ENCODE measurements at places on chromosomes 16 and 17.

- DNase-seq, result no peak
Observed at GRCh38 chr17:49364119-49364518, 2.1 kb upstream of the ZNF652 start.

- no peak for DNase-seq
Observed at GRCh38 chr17:76204277-76204676, 36.0 kb downstream of the RNF157 start.

DNA sequence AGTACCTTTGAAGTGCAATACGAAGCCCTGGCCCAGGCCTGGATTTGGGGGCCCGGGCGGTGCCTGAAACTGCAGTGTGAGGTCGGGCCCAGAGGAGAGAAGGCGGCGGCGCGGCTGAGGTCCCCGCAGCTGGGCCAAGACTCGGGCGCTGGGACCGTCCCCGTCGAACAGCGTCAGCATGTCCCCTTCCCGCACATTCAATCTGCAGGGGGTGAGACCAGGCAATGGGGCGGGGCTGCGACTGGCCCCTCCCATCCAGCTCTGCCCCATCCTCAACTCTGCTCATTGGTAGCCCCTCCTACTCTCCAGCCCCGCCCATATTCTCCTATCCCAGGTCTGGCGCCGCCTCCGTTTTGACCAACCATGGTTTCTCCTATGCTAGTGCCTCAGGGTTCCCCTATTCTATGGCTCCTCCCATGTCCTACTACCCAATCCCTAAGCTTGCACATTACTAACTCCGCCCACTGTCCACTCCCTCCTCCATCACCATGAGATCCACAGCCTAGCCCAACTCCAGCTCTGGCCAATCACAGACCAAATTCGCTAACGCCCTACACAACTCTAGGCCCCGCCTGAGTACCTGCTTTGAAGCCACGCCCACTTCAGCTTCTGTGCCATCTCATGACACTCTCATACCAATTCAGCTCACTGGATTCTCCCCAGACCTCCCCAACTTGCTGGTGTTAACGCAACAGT is 14.4 kb upstream of the CDIPT start:
- no peak for DNase-seq

- DNase-seq, result no peak
Observed at GRCh38 chr16:29809031-29809747, 2.8 kb upstream of the PRRT2 start.

- DNase-seq, result no peak
Observed at GRCh38 chr17:57935833-57936807, 19.1 kb downstream of the CUEDC1 start.

- no peak for DNase-seq
Observed at GRCh38 chr16:77700846-77701245, 21.5 kb upstream of the NUDT7 start.

GRCh38 chr16:21952040-21952792 is 945 bp upstream of the UQCRC2 start:
- DNase-seq, result no peak

- no peak for DNase-seq
Observed at GRCh38 chr16:30644334-30644830, 6.4 kb upstream of the PRR14 start.

- DNase-seq, result no peak
Observed at GRCh38 chr16:47995354-47995753, 160.4 kb downstream of the ABCC12 start.

GRCh38 chr17:34287875-34288274 is 2.3 kb downstream of the CCL11 start:
- DNase-seq, result no peak

- no peak for DNase-seq
Observed at GRCh38 chr17:20997711-20998570, 44.9 kb downstream of the USP22 start.

All from GOT3 (cell line).